ENCODE measurements at places on chromosomes 6 and 20. TPM values are rescaled to one million over a fixed set of nuclear protein-coding genes. Genes with fewer than 3 reads are reported as not detected.

GRCh38 chr6:110547266-110547964 lies 71.0 kb upstream of the SLC22A16 start:
- peaks cover 4% of the 10 kb centered on the region for H3K27me3 ChIP-seq
- peaks cover 8% of the 10 kb centered on the region for H3K4me1 ChIP-seq

DNA sequence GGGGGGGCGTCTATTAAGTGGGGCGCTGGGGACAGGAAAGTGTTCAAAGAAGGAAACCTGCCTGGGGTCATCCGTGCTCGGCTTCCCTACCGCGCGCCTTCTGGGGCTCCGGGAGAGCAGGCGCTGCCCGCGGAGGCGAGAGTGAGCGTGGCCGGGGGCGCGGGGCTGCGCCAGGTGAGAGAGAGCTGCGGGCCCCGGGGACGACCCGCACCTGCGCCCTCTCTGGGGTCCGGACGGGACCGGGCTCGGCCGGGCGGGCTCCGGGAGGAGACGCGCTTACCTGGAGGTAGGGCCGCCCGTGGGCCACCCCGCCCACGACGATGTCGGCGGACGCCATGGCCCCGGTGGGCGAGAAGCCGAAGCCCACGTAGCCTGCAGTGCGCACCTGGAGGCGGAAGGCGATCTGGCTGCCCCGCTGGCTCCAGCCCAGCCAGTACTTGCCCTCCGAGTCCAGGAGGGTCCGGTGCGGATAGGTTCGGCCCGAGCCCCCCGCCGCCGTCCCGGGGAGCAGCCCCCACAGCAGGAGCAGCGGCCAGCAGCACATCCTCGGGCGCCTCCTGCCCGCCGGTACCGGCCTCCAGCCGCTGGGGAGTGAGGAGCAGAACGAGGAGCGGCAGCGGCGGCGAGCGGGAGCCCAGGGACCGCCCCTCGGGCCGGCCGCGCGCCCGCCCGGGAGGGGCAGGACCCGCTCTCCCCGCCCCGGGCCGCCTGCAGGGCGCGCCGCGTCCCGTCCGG lies at the start of gene MOXD1:
MOXD1 (minus strand) TSS at position 593 of the 735 bp plus-strand sequence; CDS start at position 544, 49 bp downstream.
- no peak within 1 kb of the TSS for H3K27ac ChIP-seq
- peak within 1 kb of the TSS; percentile 80 for H3K4me3 ChIP-seq
- H3K4me1 ChIP-seq = peaks cover 3% of the 10 kb centered on the region
- H3K36me3 ChIP-seq = no peaks in the 10 kb centered on the region
- H3K27me3 ChIP-seq = peaks cover 56% of the 10 kb centered on the region

DNA sequence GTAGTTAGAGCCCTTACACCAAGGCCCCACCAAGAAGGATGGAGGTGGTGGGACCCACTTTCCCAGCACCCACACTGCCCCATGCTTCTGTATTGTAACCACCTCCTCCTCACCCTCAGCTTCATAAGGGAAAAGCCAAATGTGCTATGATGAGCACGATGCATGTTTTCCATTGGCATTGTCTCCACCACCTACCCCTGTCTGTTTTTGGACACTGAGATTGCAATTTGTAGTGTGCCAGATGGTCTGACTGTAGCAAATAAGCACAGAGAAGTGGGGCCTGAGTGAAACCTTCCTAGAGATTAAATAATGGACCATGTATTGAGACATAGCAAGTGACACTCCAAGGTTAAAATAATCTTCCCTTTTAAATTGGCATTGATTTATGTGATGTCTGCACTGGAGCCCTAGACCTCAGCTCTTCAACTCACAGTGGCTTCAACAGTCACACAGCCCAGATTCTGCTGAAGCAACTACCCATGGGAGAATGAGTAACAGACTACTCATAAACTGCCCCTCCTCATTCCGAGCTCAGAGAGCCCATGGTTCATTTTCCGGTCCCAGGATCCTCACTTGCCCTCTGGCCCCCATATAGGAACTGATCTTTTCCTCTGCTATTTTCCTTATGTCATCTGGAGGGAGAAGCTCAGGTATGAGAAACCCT lies 177.9 kb downstream of the COL9A1 start:
- peak overlapping the region; percentile 35 for H3K27ac ChIP-seq
- no peak overlapping the region for H3K4me3 ChIP-seq
- no peaks in the 10 kb centered on the region for H3K27me3 ChIP-seq
- peaks cover 7% of the 10 kb centered on the region for H3K4me1 ChIP-seq
- DNase-seq = no peak

DNA sequence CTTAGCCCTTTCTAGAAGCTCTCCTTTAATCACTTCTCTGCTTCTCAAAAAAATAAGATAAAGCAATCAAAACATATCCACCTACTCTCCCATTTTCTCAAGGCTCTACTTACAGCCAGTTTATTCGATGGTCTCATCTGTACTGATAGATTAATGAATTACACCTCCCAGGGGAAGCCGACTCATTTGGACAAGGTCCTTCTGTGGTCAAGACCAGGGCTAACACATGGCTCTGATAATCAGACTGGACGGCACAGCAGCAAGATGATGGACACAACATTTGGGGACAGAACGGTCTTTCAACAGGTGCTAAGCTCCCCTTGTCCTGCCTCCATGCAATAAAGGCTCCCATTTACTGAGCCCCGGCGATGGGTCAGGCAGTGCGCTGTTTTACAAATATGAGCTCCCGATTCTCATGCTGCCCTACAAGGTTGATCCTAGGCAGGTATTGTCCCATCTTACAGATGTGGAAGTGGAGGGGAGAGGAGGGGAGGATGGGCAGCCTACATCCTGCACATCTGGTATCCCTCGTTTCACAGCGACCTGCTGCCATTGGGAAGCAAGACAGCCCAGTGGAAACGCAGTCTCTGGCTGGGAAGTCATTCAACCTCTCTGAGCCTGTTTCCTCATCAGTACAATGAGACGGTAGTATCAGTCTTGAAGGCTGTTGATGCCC lies 15.7 kb downstream of the CPNE5 start:
- H3K36me3 ChIP-seq = no peaks in the 10 kb centered on the region
- H3K4me1 ChIP-seq = no peaks in the 10 kb centered on the region
- DNase-seq = no peak
- no peak overlapping the region for H3K4me3 ChIP-seq
- H3K27me3 ChIP-seq = no peaks in the 10 kb centered on the region

LINC00237 gene
- 2.0 TPM for total RNA-seq

GRCh38 chr6:32816746-32817204 lies at the start of gene HLA-DOB:
TSS of gene HLA-DOB (minus strand) at chr6:32817002. CDS start at chr6:32816951, 51 bp downstream.
- H3K4me1 ChIP-seq = no peaks in the 10 kb centered on the region
- H3K36me3 ChIP-seq = no peaks in the 10 kb centered on the region
- H3K27me3 ChIP-seq = peaks cover 6% of the 10 kb centered on the region

GRCh38 chr6:65979120-65979519 lies 272.1 kb upstream of the EYS start:
- DNase-seq = no peak
- H3K27me3 ChIP-seq = no peaks in the 10 kb centered on the region
- H3K4me3 ChIP-seq = no peak overlapping the region
- H3K36me3 ChIP-seq = no peaks in the 10 kb centered on the region
- no peaks in the 10 kb centered on the region for H3K4me1 ChIP-seq

- H3K4me1 ChIP-seq = no peaks in the 10 kb centered on the region
- H3K4me3 ChIP-seq = no peak overlapping the region
- no peaks in the 10 kb centered on the region for H3K36me3 ChIP-seq
- no peak overlapping the region for H3K27ac ChIP-seq
- DNase-seq = no peak
- no peaks in the 10 kb centered on the region for H3K27me3 ChIP-seq
Measured at GRCh38 chr6:66814156-66814555, 1107.1 kb upstream of the EYS start.

SNHG17 gene
- total RNA-seq = 45.9 TPM

RUNX2 gene
- 0.20 TPM for total RNA-seq

DNA sequence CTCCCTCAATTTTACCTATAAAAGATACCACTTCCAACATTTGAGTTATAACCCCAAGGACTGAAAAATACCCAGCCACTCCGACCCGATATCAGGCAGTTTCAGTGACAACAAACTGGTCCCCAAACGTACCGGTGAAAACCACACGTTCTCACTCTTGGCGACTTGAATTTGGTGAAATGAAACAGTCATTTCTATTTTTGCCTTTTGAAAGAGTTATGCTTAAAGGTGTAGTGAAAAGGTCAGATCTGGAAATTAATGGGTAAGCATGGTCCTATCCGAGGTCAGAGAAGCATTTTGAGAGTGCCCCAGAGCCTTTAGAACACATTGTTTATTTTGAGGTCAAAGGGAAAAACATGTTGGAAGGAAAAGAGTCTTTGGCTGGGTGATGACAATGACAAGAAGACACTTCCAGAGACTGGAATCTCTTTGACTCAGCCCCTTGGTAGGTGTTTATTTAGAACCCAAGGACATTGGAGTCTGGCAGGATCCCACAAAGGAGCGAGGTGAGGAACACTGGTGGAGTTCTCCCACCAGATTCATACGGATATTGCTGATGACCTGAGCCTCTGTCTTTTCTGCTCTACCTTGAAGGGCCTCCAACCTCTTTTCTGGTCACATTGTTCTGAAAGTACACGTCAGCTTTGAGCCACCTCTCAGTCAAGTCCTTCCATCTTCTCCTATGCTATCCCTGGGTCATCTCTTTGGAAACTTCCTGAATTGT lies 235.0 kb downstream of the GMPR start:
- no peaks in the 10 kb centered on the region for H3K36me3 ChIP-seq
- no peak overlapping the region for H3K4me3 ChIP-seq
- no peak overlapping the region for H3K27ac ChIP-seq
- DNase-seq = no peak
- H3K27me3 ChIP-seq = no peaks in the 10 kb centered on the region

DNA sequence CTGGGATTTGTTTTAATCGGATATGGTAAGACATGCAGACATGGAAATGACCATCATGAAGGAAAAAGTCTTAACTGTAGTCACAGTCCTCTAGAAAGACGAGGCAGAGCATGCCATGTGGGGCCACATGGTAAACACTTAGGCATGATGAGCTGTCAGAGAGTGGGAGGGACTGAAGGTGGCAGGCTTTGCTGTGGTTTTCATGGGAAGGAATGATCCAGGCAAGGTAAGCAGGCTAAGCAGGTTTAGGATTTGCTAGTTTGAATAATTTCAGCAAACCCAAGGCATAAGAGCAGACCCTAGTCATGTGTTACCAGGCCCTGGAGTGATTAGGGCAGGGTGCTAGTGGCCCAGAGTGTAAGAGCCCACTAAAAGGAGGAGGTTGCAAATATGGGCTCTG lies 47.2 kb upstream of the STMND1 start:
- H3K27ac ChIP-seq = no peak overlapping the region
- H3K27me3 ChIP-seq = no peaks in the 10 kb centered on the region
- H3K36me3 ChIP-seq = no peaks in the 10 kb centered on the region

- DNase-seq = peak; percentile 21
- no peaks in the 10 kb centered on the region for H3K4me1 ChIP-seq
- no peaks in the 10 kb centered on the region for H3K36me3 ChIP-seq
- H3K27ac ChIP-seq = no peak overlapping the region
- H3K4me3 ChIP-seq = no peak overlapping the region
Measured at GRCh38 chr20:2290486-2290885, 5.3 kb upstream of the TGM3 start.

FAM217A gene
- total RNA-seq = not detected

- no peaks in the 10 kb centered on the region for H3K36me3 ChIP-seq
- H3K4me3 ChIP-seq = no peak overlapping the region
- H3K27me3 ChIP-seq = no peaks in the 10 kb centered on the region
- no peak overlapping the region for H3K27ac ChIP-seq
Measured at GRCh38 chr6:135235716-135236115, 54.6 kb downstream of the MYB start.

GPX5 gene
- total RNA-seq = not detected

GRCh38 chr20:21719592-21720214 lies 14.2 kb downstream of the PAX1 start:
- H3K27ac ChIP-seq = no peak overlapping the region
- no peaks in the 10 kb centered on the region for H3K36me3 ChIP-seq
- peaks cover 49% of the 10 kb centered on the region for H3K27me3 ChIP-seq
- no peak overlapping the region for H3K4me3 ChIP-seq
- no peaks in the 10 kb centered on the region for H3K4me1 ChIP-seq

DNA sequence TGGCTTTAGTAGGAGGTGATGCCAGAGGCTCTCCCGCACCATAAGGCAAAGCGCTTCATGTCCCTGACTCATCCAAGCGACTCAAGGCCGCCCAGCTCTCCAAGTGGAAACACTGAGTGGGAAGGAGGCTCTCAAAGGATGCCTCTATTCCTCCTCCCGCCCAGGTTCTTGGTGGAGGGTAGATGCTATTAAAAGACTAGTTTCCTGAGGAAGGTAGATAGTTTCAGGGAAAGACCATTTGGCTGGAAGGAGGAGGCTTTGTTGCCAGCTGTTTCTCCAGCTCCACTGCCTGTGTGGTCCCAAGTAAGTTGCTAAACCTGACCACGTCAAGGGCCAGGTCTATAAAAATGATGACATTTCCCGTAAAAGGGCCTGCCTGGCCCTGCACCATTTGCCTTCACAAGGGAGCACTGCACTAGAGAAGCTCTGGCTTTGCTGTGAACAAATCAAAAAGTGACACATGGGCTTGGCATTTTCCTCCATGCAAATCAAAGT lies 48.2 kb downstream of the GMDS start:
- H3K4me1 ChIP-seq = no peaks in the 10 kb centered on the region
- H3K27ac ChIP-seq = no peak overlapping the region
- no peak for DNase-seq
- no peak overlapping the region for H3K4me3 ChIP-seq
- no peaks in the 10 kb centered on the region for H3K27me3 ChIP-seq

DNA sequence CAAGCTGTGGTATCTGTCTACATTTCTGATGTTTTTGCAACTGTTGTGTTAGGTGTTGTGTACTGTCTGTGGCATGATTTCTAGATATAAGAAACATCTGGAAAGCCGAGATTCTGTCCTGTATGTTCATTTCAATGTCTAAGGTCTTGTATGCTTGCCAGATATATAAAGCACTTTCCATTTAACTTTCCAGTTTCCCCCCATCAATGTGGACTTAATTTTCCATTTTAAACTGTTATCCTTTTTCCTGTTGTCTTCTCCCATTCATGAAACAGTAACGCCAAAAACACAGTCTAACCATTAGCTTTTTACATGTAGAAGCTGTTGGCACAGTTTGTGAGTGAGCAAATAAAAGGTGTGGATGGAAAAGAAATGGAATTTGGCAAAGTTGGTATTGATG lies 181.6 kb downstream of the FARS2 start:
- no peak overlapping the region for H3K27ac ChIP-seq
- H3K4me3 ChIP-seq = no peak overlapping the region
- no peaks in the 10 kb centered on the region for H3K36me3 ChIP-seq
- no peaks in the 10 kb centered on the region for H3K27me3 ChIP-seq

LST1 gene
- not detected for total RNA-seq

CBLN4 gene
- not detected for total RNA-seq

GRCh38 chr20:25739615-25740320 lies 43.1 kb upstream of the ZNF337 start:
- H3K27me3 ChIP-seq = no peaks in the 10 kb centered on the region
- H3K4me1 ChIP-seq = no peaks in the 10 kb centered on the region
- no peak for DNase-seq
